ENCODE measurements at places on chromosomes 11 and 22. TPM values are rescaled to one million over a fixed set of nuclear protein-coding genes. Genes with fewer than 3 reads are reported as not detected.

The CRYBB1 gene
- not detected for total RNA-seq

The LDHAL6A gene
- not detected for total RNA-seq

The CCDC87 gene
- total RNA-seq: 0.64 TPM

The OR8D4 gene
- not detected for total RNA-seq

The OR52N4 gene
- not detected for total RNA-seq

The PIH1D2 gene
- 2.6 TPM for total RNA-seq

The CFAP300 gene
- total RNA-seq: 4.7 TPM

The WBP2NL gene
- 0.32 TPM for total RNA-seq

The UBASH3B gene
- total RNA-seq: 30.7 TPM

The PANX2 gene
- total RNA-seq: 0.43 TPM

The P4HA3 gene
- total RNA-seq: 2.6 TPM

The NRGN gene
- total RNA-seq: 1.6 TPM

The NLRP10 gene
- total RNA-seq: 3.9 TPM

The LMNTD2 gene
- total RNA-seq: 2.2 TPM

The AQP11 gene
- total RNA-seq: 1.6 TPM

The OR5B21 gene
- not detected for total RNA-seq

The KDM4D gene
- 0.97 TPM for total RNA-seq

The FOSL1 gene
- total RNA-seq: 18.0 TPM

The CAPN5 gene
- total RNA-seq: 14.7 TPM

The DGCR6 gene
- total RNA-seq: 2.2 TPM

The ZNRF3 gene
- total RNA-seq: 1.7 TPM

The RASGRP2 gene
- total RNA-seq: 12.5 TPM

The VSIG10L2 gene
- not detected for total RNA-seq

The RTN4R gene
- total RNA-seq: 1.3 TPM

The USP2 gene
- total RNA-seq: under 0.01 TPM

The C11orf86 gene
- not detected for total RNA-seq

The OR51B2 gene
- not detected for total RNA-seq

The MUC2 gene
- total RNA-seq: not detected

The FBXO7 gene
- total RNA-seq: 65.7 TPM

The PLAAT4 gene
- 5.8 TPM for total RNA-seq

The KRTAP5-11 gene
- total RNA-seq: not detected

The ART5 gene
- not detected for total RNA-seq
